GM20000 (cell line): ENCODE measurements at places on chromosomes 16 and 17.

DNA sequence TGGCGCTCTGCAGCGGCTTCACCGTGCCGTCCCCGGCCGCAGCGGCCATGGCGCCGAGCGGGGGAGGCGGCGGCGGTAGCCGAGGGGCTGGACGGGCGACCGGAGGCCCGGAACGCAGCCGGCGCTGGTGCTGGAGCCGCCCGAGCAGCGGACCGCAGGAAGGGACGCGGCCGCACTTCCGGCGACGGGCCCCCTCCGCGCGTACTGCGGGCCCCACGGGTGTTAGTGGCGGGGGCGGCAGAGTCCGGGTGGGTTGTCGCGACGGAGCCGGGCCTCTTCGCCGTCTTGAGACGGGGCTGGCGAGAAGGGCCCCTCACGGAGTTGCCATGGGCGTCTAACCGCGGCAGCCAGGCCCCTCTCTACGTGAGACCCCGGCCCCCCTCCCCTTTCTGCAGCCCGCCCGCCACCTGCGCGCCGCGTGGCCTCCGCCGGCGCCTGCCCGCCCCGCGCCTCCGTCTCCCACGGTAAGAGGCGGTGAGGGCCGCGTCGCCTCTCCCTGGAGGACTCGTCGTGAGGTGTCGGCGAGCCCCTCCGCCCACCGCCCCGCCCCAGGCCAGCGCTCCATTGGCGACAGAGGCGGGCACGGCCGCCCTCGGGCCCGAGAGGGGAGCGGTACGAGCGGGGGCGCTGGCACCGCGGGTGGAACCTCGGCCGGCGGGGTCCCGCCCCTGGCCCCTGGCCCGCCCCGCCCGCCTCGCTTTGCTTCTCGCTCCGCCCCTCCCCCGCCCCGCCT lies at the start of the genes VPS9D1 and ZNF276:
Gene VPS9D1 (minus strand): TSS at position 86 of the 733 bp plus-strand sequence. CDS start 37 bp downstream, at position 49.
Gene ZNF276 (plus strand): TSS at position 725 of the 733 bp plus-strand sequence. CDS start 104 bp downstream, outside the sequence.
- peak; percentile 92 for DNase-seq

GRCh38 chr16:84175350-84176081 lies 11.3 kb downstream of the TAF1C start:
- DNase-seq: peak; percentile 66

- DNase-seq: peak; percentile 61
Measured at GRCh38 chr17:39920218-39921210, 2.1 kb upstream of the GSDMB start.

DNA sequence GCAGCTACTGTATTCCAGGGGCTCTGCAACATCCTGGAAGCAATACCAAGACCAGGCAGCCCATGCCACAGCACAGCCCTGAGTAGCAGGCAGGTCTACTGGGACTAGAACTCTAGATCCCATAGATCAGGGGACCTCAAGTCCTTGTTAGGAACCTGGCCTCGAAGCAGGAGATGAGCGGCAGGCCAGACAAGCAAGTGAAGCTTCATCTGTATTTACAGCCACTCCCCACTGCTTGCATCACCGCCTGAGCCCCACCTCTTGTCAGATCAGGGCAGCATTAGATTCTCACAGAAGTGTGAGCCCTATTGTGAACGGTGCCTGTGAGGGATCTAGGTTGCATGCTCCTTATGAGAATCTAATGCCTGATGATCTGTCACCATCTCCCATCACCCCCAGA lies 295.7 kb upstream of the TNRC6C start:
- DNase-seq: no peak

DNA sequence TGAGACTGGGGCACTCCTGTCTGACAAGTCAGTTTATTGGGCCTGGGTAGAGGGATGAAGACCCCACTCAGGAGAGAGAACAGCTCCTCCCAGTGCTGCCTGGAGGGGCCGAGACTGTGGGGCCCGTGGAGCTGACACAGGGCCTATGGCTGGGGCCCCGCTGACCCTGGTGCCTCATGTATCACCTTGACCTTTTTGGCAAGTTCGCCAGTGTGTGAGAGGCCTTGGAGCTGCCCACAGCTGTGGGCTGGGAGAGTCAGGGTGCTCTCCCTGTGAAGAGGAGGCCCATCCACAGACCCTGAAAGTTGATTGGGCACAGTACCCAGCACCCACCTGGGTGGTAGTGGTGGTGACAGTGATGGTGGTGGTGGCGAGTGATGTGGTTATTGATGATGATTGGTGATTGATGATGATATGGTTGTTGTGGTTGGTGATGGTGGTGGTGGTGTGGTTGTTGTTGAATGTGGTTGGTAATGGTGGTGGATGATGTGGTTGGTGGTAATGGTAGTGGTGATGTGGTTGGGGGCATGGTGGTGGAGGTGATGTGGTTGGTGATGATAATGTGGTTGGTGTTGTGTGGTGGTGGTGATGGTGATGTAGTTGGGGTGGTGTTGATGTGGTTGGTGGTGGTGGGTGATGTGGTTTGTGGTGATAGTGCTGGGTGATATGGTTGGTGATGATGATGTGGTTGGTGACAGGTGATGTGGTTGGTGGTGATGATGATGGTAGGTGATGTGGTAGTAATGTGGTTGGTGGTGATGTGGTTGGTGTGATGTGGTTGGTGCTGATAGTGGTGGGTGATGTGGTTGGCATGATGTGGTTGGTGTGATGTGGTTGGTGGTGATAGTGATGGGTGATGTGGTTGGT lies 29.1 kb downstream of the BAHCC1 start:
- no peak for DNase-seq

GRCh38 chr17:50109207-50109606 lies 14.1 kb downstream of the PDK2 start:
- DNase-seq: no peak

- no peak for DNase-seq
Measured at GRCh38 chr16:51193879-51194278, 42.8 kb upstream of the SALL1 start.

GRCh38 chr17:72751746-72752145 lies 340.7 kb downstream of the SLC39A11 start:
- no peak for DNase-seq
